Left lung (tissue), 14 donors: ENCODE measurements at places on chromosomes 12 and 14. TPM values are rescaled to one million over a fixed set of nuclear protein-coding genes. Genes with fewer than 3 reads are reported as not detected.

The TAC3 gene
- polyA plus RNA-seq: 0.48 TPM

The MED13L gene
- polyA plus RNA-seq: 92.4 TPM

The STAT6 gene
- 137 TPM for polyA plus RNA-seq

- no peak for DNase-seq
Observed at GRCh38 chr14:95481391-95482022, 34.9 kb downstream of the SYNE3 start.

- no peak for DNase-seq
Observed at GRCh38 chr12:92561543-92561899, 141.3 kb upstream of the PLEKHG7 start.

GRCh38 chr12:68977909-68978610 lies 45.1 kb upstream of the CPM start:
- no peak for DNase-seq
